T-helper 9 cell (primary cell): ENCODE measurements at places on chromosomes 7 and 10.

GRCh38 chr7:48643431-48644013, 280.8 kb upstream of the CDC14C start:
- no peak for DNase-seq

- DNase-seq = no peak
These were observed 66.3 kb upstream of the CAV2 start for GRCh38 chr7:116433246-116433645.

DNA sequence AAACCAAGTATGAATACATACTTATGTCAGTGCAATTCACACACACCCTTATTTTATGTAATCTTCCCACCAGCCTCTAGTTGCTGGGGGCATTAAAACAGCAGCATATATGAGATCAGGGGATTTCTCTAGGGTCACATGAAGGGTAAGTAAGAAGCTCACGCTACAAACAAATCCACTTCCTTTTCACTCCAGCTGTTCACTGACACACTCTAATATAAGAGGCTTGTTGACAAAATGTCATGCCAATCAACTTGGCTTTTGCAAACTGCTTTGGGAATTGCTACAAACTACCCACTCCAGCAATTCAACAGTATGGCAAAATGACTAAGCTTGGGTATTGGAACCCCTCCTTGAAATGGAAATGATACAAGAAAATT, 10.3 kb downstream of the FAM3C start:
- no peak for DNase-seq

DNA sequence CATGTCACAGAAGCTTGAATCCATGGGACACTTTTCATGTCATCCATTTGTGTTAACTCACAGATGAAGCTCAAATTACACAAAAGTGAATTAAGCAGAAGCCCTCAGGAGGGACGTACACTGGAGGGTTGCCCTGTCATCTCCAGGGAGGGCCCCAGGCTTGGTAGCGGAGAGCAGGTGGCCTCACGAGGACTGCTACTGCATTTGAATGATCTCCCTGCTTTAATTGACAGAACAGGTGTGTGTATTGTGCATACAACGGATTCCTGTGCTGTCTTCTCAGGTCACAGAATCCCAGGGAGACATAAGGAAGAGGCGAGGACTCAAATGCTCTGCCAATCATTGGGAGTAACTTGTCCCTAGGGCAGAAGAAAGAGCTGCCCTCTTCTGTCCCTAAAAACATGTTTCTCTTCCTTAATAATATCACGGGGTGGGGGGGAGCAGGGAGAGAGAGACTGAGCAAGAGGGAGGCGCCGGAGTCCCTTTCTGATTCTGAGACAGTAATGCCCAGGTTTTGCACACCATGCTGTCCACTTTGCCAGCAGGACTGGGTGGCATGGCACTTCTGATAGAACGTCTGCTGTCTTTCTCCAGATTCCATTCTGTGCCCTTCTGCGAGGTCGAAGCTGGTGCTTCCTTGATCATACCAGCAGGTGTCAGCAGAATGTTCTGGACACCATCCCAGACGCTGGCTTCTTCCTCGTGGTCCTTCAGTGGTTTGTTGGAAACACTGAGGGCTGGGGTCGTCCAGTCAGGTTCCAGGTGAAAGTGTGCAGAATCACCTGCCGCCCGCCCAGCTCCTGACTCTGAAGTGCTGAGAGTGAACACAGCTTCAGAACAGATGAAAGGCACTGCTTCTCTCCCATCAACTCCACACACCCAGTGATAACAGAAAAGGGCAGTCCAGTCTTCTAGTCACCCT, 26.2 kb upstream of the RASGEF1A start:
- DNase-seq = peak; percentile 18

DNA sequence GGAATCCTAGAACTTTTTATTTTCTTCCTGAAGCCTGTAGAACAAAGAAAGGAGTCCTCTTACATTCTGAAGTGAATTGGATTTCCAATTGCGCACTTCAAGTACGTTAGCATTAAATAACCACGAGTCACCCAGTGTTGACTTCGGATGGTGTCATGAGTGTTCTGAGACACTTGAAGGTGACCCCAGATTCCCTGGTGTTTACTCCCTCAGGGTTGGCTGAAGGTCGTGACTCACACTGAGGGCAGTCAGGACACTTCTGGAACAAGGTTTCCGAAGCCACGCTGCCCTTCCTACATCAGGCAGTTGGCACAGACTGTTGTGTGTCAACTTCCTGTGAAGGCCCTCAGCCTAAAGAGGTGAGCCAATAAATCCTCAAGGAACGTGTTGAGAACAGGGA, 186.6 kb upstream of the CELF2 start:
- no peak for DNase-seq

DNA sequence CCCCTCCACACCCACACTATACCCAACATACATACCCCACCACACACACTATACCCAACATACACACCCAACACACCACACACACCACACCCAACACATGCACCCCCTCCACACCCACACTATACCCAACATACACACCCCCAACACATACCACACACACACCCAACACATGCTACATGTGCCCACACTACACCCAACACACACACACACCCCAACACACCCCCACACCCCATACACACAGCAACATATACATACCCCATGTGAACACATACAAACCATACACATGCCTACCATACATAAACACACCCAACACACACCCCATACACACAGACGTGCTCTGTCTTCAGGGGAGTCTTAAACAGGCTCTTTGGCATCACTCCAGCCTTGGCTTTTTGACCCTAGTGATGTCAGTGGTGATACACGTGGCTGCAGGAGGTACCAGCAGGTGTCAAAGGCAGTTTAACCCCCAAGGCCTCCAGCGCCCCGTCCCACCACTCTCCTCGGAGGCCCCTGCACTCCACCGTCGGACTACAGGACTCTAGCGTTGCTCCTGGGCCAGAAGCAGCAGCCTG, 73.4 kb downstream of the HIPK2 start:
- DNase-seq = no peak

DNA sequence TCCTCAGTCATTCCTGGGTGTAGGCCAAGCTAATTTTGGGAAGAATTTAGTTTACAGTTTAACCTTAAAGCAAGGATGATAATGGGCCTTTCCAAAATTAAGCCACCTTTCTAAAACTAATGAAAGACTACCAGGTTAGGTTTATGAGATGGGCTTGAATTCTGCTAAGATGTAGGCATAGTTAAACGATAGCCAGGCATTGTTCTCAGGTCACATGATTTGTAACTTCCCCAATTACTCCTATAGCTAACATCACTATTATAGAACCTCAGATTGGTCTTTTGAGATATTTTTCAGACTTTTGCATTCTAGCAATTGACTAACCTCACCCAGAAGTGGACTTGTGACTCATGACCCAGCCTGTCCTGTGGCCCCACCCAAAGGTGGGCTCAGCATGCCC, 7.0 kb upstream of the NUB1 start:
- no peak for DNase-seq

GRCh38 chr7:148344406-148344805, 246.2 kb upstream of the C7orf33 start:
- no peak for DNase-seq

GRCh38 chr10:34698248-34698831, 116.8 kb downstream of the PARD3 start:
- no peak for DNase-seq

DNA sequence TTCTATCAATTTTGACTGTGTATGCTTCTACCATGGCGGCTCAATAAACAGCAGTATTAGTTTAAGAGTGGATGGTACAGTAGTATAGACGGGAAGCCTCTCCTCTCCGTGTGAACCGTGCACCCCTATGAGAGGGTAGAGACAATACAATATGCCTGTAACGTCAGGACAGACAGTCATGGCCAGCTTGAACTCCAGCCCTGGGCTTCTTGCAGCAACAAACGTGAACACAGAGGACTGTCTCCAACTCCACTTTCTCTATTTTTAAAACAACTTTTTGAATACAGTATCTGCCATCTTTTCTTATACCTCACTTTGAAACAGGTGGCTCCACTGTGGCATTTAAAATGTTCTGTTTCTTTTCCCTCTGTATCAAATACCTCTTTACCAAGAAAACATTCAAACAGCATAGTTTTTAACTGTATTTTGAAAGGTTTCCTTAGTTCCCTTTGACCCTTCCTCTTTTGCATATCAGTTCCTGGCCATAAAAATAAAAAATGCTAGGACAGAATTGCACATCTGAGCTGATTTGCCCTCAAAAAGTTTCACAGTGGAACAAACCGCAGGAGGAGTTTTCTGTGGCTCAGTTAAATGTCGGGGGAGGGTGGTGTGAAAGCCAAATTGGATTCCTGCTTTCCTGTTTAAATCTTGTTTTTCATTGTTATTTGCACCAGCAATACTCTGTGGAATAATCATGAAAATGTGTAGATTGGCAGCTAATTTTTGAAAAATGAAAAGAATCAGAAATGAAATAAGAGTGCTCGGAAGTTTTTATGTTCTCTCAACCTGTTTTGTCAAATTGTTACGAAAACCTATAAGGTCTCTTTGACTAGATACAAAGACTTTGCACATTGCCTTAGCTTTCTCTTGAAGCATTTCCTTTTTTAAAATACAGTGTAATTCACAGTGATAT, 8.0 kb downstream of the IKZF1 start:
- no peak for DNase-seq

- DNase-seq = no peak
These were observed 45.6 kb downstream of the MINDY4 start for GRCh38 chr7:30816645-30817370.

- no peak for DNase-seq
These were observed 59.4 kb downstream of the SEMA3C start for GRCh38 chr7:80859272-80859970.

DNA sequence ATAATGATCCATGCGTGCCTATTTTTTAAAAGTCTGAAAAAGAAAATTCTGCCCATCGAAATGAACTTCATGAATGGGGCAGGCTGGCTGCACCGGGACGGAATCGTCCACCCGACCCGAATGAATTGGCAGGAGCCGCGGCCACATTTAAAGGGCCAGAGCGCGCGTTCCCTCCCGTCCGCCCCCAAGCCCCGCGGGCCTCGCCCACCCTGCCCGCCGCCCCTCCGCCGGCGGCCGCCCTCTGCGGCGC, 319 bp upstream of the GATA3 start:
- no peak for DNase-seq

DNA sequence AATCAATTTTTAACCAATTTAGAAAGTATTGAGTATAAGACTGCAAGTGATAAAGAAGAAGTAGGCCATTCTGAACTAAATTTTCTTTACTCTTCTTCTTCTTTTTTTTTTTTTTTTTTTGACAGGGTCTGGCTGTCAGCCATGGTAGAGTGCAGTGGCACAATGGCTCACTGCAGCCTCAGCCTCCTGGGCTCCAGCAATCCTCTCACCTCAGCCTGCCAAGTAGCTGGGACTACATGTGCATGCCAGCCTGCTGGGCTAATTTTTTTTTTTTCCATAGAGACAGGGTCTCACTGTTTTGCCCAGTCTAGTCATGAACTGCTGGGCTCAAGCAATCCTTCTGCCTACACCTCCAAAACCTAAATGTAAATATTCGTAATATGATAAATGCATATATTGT, 63.2 kb downstream of the DGKB start:
- no peak for DNase-seq

- no peak for DNase-seq
These were observed 12.6 kb downstream of the DHX32 start for GRCh38 chr10:125868372-125868975.

GRCh38 chr7:111871283-111871682, 309.0 kb upstream of the IMMP2L start:
- no peak for DNase-seq

- no peak for DNase-seq
These were observed 60.1 kb downstream of the INPP5A start for GRCh38 chr10:132597654-132598053.

GRCh38 chr10:80501913-80502521, 35.7 kb upstream of the SH2D4B start:
- no peak for DNase-seq

GRCh38 chr10:125827133-125827532, 3.8 kb downstream of the BCCIP start:
- DNase-seq = no peak

DNA sequence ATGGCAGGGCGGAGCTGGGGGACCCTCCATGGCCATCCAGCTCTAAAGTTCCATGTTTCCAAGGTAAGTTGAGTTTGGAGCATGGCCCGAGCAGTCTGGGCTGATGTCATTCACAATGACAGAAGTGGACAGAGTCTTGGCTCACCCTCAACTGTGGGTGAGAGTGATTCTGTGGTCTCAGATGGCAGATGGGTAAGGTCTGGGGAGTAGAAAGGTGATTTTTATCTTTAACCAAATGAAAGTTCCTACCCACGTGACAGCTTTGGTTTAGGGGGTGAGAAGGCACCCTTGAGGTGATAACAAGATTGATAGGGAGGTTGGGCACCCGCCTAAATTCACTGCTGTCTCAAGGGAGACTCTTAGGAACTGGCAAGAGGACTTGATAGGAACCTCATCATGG, 57.6 kb upstream of the PDZD8 start:
- DNase-seq = no peak

GRCh38 chr10:16909961-16910792, 93.0 kb upstream of the RSU1 start:
- DNase-seq = no peak

- DNase-seq = no peak
These were observed 1071.7 kb upstream of the POT1 start for GRCh38 chr7:126001349-126001748.

DNA sequence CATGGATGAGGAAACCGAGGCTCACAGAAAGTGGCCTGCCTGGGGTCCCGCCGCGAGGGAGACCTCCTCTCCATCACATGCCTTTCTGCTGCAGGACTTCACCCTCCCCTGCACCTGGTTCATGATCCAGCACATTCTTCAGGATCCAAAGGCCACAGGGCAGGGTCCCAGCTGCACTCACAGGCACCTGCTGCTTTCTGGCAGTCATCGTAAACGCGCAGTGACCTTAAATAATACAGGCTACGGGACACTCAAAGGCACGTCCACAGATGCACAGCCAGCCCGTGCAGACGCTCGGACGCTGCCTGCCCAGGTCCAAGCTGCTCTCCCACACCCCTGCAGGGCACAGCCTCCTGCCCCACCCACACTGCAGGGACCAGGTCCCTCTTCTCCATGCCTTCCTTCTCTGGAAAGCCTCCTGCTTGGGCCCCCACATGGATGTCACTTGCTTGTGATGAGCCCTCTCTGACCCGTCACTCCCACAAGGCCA, 49.9 kb downstream of the CALML3 start:
- no peak for DNase-seq
